ENCODE measurements at places on chromosomes 5 and 9.

DNA sequence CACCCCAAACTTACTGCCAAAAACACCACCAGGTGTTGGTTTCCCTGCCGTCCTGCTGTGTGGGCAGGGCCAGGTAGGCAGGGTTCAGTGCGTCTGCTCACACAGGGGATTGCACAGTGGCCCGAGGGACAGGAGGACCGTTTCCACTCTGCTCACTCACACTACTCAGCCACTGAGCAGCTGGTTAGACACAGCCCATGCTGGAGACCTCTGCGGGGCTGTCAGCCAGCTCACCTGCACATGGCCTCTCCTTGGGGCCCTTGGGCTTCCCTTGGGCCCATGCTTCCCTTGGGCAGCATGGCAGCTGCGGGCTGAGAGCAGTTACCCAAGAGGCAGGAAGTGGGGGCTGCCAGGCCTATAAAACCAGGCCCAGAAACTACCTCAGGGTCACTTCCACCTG lies 79.0 kb downstream of the SYK start:
- no peak for DNase-seq

GRCh38 chr9:107274953-107275422 lies 8.1 kb upstream of the RAD23B start:
- peak; percentile 100 for DNase-seq

- DNase-seq = peak; percentile 76
Observed at GRCh38 chr5:150523472-150524350, 15.8 kb downstream of the NDST1 start.

DNA sequence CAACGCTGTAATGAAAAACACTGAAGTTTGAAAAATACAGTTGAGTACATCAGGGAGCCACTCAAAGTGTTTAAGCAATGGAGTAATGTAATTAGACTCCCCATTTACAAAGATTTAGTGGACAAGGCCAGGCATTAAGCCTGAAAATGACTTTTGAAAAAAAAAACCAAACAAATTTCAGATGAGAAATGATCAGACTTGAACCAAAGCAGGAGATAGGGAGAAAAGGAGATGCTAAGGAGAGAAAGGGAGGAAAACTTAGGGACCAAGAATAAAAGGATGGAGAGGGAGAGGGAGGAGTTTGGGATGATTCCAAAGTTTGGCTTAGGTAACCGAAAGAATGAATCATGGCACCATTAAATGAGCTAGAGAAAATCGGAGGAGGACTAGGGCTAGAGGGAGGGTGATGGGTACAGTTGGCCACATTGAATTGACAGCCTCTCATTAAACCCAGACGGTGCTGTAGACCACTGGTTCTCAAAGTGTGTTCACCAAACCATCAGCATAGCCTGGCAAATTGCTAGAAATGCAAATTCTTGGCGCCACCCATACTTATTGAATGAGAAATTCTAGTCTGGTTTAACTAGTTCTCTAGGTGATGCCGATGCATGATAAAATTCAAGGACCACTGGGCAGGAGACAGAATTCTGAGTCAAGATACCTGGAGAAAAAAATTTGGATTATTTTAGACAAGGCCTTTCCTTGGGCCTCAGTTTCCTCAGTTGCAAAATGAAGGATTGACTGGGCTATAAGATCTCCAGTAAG lies 6.2 kb upstream of the CPEB4 start:
- DNase-seq = peak; percentile 72

DNA sequence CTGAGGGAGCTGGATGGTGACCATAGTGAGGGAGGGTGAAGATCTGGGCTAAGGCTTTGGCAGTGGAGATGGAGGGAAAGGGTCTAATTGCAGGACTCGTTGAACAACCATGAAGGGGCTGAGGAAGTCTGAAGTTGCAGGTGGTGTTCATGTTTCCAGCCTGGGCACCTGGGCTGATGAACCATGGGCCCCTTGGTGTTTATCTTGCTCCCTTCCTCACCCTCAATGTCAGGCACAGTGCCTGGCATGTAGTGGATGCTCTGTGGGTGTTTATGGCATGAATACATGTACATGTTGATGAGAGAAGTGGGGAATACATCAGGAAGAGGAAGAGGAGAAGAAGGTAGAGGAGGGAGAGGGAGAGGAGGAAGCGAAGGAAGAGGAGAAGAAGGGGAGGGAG lies 31.3 kb upstream of the COL15A1 start:
- DNase-seq = no peak

GRCh38 chr9:33637881-33638280 lies 113.8 kb downstream of the ANKRD18B start:
- no peak for DNase-seq

DNA sequence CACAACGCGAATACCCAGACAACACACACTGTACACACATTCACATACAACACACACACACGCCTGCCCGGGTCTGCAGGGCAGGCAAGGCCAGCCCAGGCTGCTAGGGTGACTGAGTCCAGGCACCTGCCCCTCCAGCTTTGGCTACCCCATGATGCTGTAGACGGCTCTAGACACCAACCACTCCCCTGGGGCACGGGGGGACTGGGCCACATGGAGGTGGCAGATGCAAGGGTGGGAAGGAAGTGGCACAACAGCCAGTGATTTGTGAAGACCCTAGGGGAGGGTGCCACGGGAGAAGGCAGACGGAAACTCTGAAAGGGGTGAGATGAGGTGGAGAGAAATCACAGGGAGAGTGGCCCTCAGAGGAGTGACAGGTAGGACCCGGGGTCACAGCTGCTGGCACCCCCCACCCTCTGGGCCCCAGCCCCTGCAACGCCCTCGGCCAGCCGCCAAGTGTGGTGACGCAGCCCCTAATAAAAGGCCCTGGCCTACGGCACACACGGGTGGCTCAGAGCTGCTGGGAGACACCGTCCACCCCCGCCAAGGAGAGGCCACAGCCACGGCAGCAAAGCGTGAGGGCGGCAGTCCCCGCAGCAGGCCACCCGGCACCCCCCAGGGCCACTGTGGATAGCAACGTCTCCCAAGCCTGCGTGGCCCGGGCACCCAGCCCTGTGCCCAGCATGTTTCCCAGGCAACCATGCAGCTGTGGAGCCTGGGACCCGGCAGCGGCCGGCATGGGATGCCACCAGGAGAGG lies 6.6 kb upstream of the CCDC187 start:
- DNase-seq = no peak
